ENCODE measurements at places on chromosomes 13 and 19.
A peak's percentile ranks its signal among the peaks of the same experiment; 100 is the strongest.

GRCh38 chr19:42273407-42274064, 4.5 kb downstream of the CIC start:
- no peak for DNase-seq

DNA sequence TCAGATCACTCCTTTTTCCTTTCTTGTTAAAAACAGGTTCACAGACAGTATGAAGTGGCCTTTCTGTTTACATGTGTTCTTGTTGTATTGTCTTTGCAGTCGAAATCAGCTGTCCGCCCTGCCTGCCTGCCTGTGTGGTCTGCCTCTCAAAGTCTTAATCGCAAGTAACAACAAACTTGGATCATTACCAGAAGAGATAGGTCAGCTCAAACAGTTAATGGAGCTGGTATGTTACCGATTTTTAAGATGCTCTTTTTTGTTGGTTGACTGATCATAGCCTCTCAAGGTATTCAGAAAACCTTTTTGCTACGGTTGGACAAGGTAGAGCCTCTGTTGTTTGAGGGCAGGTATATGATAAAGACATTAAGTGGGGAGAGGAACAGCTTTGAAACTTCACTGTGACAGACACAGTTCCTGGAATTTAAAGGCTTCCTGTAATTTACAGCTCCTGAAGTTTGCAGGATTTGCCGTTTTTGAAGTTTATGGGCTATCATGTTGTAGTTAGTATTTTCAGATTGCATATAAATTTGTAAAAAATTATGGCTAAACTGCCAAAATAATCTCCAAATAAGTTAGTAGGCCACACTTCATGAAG, 116.1 kb downstream of the LRCH1 start:
- DNase-seq, result no peak

DNA sequence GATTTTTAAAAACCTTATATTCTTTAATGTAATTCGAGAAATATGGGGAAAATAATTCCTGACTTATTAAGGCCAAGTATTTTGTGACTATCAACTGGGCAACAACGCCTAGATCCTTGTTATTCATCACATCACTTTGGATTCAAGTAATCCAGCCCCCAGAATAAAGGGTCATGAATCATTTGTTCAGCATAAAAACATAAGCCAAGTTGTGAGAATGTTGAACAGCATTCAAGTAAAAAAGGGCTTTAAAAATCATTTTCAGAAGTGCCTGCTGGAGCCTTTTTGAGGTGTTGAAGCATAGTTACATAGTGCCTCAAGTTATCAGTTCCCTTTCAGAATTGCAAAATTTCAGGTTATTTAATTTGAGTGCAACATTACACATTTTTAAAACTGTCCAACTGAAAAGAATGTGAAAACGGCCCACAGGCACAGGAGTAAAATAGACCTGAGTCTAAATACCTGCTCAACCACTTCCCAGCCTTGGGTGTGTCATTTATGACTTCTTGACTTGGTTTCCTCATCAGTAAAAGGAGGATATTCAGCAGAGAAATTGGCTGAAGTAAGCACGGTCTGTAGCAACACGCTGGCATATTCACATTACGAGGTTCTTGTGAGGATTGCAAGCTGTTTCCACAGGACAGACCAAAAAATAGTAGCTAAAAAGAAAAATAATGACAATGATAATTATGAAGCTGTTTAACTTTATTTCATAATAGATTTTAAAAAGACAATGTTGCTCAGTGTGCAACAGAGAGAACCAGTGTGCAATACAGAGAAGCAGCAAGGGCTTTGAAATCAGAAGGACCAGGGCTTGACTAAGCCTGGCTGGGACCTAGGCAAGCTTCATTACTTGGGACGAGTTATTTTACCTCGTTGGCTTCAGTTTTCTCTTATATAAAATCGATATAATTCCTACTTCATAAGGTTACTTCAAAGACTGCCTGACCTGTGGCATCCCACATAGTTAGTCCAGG, 56.6 kb downstream of the MBNL2 start:
- DNase-seq, result no peak

GRCh38 chr13:26184791-26185250, 37.3 kb downstream of the RNF6 start:
- DNase-seq, result peak; percentile 62

DNA sequence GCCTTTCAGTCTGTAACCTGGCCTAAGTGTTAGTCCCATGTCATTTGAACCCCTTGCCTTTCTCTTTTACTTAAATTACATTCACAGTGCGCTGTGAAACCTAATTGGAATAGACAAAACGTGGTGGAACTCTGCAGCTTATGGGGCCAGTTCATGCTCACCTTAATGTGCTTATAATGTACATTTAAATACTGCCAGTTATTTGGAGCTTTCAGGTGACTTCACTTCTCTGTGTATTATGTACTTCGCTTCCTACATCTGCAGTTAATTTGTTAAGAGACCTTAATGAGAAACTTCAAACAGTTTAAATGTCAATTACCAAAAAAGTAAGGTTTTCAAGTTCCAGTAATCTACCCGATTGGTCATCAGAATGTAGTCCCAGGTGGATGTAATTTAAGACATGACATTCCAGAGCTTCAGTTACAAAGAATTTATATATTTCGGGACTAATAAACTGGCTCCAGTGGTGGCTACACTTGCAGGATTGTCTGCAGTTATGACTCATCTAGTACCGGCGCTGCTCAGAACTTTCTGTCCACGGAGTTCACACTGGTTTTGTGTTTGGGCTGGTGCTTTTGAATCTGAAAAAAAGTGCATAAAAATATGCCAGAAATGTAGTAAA, 125.3 kb downstream of the TM9SF2 start:
- no peak for DNase-seq

GRCh38 chr19:38022791-38023670, 116.0 kb downstream of the SIPA1L3 start:
- no peak for DNase-seq

- DNase-seq, result no peak
These were observed 8.9 kb downstream of the COG3 start for GRCh38 chr13:45473627-45474026.

GRCh38 chr13:63700350-63700749, 2284.7 kb upstream of the PCDH20 start:
- DNase-seq, result no peak

GRCh38 chr19:44587963-44588770, 25.2 kb upstream of the IGSF23 start:
- no peak for DNase-seq

DNA sequence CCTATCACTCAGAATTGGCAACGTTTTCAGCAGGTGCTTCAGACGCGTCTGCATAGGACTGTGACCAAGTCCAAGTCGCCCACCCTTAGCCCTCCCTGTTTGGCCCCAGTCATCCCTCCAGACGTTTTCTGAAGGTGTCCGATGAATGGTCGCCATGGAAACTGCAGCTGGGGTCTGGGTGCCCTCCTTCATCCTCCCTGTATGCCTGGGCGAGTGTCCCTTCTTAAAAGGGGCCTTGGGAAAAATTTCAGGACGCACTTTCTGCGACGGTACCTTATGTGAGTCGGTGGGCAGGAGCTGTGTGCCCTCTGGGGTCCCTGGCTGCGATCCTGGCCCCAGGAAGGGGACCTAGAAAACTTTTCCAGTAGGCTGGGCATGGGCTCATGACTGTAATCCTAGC, 25.1 kb downstream of the MAN2B1 start:
- DNase-seq, result no peak

- DNase-seq, result no peak
These were observed 21.8 kb downstream of the ZNF77 start for GRCh38 chr19:2922987-2923386.

- DNase-seq, result no peak
These were observed 4.2 kb downstream of the PTPRS start for GRCh38 chr19:5336195-5336965.

DNA sequence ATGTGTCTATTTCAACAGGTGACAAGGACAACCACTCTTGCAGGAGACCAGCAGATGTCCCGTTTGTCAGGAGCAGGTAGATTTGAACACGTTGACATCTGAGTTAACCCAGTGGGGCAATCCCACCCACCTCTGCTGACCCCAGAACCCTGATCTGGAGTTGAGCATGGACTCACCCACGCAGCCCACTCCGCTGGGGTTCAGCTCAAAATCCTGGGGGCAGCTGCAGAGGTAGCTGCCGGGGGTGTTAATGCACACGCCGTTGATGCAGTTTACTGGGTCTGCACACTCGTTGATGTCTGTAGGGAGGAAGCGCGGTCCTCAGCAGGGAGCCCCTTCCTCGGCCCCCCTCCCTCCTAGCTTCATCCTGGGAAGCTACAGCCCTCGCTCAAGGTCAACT, 39.9 kb downstream of the FBN3 start:
- DNase-seq, result no peak

GRCh38 chr13:21235174-21235573, 58.7 kb downstream of the MRPL57 start:
- no peak for DNase-seq

DNA sequence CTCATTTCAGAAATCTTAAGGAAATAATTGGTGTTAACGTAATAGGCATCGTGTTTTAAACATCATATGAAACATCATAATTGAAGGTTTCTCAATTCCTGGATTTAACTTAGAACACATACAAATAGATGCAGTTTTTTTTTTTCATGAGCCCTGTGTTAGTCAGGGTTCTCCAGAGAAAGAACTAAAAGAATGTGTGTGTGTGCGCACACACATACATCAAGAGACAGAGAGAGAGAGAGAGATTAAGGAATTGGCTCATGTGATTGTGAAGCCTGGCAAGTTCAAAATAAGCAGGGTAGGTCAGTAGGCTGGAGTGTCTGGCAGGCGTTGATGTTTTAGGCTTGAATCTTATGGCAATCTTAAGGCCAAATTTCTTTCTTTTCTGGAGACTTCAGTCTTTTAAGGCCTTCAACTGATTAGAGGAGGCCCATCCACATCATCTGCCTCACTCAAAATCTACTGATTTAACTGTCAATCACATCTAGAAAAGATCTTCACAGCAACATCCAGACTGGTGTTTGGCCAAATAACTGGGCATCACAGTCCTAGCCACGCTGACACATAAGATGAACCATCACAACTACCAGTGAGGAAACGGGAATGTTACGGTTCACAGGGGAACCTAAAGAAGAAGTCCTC, 25.2 kb downstream of the SPATA13 start:
- no peak for DNase-seq

GRCh38 chr13:97432232-97432916, 1.6 kb upstream of the RAP2A start:
- DNase-seq, result no peak

GRCh38 chr13:74037762-74038161, 96.4 kb downstream of the KLF12 start:
- no peak for DNase-seq

DNA sequence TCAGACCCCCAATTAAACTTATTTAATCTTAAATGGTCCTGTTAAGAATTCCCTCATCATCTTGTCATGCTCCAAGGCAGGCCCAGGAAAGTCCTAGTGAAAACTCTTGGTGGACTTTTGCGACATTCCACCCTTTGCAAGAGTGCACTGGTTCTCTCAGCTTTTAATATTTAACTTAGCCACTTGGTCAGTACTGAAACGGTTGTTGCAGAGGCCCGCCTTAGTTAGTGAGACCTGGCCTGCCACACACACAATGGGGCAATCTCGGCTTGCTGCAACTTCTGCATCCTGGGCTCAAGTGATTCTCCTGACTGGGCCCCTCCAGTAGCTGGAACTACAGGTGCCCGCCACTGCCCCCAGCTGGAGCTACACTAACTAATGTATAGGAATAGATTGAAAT, 1366.0 kb downstream of the UQCRFS1 start:
- no peak for DNase-seq

DNA sequence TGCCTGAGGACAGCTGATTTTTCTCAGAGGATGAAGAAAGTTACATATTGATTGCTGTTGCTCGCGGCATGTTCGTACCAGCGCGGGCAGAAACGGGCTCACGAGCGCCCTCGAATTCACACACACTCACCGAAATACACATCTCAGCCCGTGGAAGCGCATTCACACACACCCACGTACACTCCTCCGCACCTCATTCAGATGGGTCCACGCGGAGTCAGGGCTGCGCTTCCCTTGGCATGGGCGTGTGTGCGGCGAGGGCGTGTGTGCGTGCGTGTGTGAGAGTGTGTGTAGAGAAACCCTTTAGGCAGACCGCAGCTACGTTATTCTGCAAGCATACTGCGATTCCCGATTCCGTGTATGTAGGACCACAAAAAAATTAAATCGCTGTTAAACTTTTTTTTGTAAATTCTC, 2.1 kb upstream of the PCDH17 start:
- no peak for DNase-seq

- peak; percentile 87 for DNase-seq
These were observed 16.2 kb upstream of the PRODH2 start for GRCh38 chr19:35828692-35829301.

GRCh38 chr19:6241056-6241455, 38.7 kb downstream of the MLLT1 start:
- DNase-seq, result no peak

DNA sequence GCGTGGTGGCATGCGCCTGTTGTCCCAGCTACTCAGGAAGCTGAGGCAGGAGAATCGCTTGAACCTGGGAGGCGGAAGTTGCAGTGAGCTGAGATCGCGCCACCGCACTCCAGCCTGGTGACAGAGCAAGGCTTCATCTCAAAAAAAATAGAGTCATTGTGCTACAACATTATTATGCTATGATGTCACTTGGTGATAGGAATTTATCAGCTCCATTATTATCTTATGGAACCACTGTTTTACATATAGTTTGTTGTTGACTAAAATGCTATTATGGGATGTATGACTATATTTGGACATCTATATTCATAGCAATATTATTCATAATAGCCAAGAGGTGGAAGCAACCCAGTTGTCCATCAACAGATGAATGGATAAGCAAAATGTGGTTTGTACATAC, 26.4 kb upstream of the SLC7A1 start:
- DNase-seq, result no peak

GRCh38 chr13:59346999-59347723, 816.6 kb downstream of the DIAPH3 start:
- peak; percentile 86 for DNase-seq

GRCh38 chr19:55070466-55071128, 5.1 kb upstream of the EPS8L1 start:
- DNase-seq, result no peak

DNA sequence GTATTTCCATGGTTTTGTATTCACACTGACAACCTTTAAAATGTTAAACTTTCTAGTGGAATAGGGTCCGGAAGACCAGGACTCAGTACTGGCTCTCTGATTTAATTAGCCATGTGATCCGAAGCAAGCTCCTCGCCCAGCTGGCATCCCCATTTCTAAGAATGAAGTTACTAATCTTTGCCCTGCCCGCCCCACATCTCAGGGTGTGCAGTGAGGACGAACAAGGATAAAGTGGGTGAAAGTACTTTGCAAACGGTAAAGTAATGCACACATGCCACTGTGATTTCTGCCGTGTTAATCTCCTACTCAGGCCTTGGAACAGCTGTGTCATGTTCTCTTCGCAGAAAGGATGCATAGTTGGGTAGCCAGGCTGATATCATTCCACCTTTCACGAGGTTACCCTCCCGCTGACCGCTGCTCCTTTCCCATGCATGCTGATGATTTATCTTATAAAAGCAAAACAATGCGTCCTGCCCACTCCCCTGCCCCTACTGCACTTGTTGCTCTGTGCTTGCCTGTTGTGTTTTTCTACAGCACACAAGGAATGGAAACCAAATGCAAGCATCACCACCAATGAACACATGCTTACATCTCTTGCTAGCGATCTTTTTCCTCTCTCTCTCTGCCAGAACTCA, 539.0 kb downstream of the EFNB2 start:
- no peak for DNase-seq

Data from muscle of back (tissue), 13 donors.